ENCODE measurements at places on chromosomes 11 and 22. TPM values are rescaled to one million over a fixed set of nuclear protein-coding genes. Genes with fewer than 3 reads are reported as not detected.

DNA sequence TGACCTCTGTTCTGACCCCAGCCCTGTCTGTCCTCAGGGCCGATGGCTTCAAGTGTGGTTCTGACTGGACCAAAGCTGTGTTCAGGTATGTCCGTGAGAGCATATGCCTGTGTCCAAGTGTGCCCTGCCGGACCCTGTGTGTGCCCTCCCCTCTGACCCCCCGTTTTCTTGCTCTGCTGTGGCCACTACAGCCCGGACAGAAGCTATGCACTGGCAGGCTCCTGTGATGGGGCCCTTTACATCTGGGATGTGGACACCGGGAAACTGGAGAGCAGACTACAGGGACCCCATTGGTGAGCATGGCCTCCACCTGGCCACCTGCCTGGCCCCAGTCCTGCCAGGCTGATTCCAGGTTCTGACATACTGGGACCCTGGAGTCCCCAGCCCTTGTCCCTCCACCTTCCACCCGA lies 14.5 kb downstream of the ATG16L2 start:
- H3K4me3 ChIP-seq = no peak overlapping the region
- no peaks in the 10 kb centered on the region for H3K27me3 ChIP-seq
- peaks cover 33% of the 10 kb centered on the region for H3K4me1 ChIP-seq
- peaks cover 20% of the 10 kb centered on the region for H3K36me3 ChIP-seq

DNA sequence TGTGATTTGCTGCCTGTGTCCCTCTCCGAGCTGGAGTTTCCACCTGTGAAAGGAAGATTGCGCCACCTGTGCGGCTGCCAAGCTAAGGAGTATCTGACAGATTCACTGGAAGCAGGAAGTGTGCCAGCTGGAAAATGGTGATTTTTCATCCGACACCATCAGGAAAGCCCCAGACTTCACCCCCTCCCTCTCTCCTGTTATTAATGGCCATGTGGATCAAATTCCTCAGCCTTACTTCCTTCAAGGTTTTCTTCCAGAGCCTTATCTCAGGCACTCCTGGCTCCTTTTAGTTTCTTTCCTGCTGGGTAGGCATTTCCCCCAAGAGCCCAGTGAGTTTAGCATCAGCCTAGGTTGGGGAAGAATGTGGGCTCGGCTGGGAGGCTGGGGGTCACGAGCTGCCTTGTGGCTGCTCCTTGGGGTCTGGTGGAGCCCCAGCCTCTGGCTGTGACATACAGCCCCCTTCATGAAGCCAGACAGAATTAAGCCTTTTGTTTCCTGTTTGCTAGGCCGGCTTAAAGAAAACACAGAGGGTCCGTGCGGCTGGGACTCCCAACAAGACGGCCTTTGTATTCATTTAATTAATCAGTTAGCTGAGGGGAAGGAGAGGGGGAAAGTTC lies 37.1 kb downstream of the PKNOX2 start:
- H3K36me3 ChIP-seq = no peaks in the 10 kb centered on the region
- DNase-seq = no peak
- H3K27ac ChIP-seq = no peak overlapping the region
- H3K4me3 ChIP-seq = no peak overlapping the region

- H3K4me3 ChIP-seq = no peak overlapping the region
- no peaks in the 10 kb centered on the region for H3K36me3 ChIP-seq
- no peak overlapping the region for H3K27ac ChIP-seq
- H3K4me1 ChIP-seq = no peaks in the 10 kb centered on the region
- DNase-seq = no peak
These were observed 3.4 kb downstream of the SCGB1D4 start for GRCh38 chr11:62295504-62295903.

DNA sequence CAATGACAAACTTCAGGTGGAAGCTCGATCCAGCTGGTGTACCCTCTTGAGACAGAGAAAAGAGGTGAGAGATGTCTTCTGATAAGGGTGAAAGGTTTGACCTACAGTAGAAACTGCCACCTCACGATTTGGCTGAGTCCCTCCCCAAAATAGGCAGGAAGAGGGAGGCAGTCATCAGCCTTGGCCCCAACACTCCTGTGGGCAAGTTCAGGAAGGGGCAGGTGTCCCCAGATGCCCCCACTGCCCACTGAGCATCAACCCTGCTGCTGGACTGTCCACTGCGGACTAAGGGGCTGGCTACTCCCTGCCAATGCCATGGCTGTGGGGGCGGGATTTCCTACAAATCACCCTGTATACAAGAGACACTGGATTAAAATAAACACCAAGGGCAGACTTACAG lies 441.4 kb downstream of the BUD13 start:
- no peaks in the 10 kb centered on the region for H3K27me3 ChIP-seq
- no peak overlapping the region for H3K27ac ChIP-seq
- DNase-seq = peak; percentile 47
- H3K4me3 ChIP-seq = no peak overlapping the region
- no peaks in the 10 kb centered on the region for H3K4me1 ChIP-seq

DNA sequence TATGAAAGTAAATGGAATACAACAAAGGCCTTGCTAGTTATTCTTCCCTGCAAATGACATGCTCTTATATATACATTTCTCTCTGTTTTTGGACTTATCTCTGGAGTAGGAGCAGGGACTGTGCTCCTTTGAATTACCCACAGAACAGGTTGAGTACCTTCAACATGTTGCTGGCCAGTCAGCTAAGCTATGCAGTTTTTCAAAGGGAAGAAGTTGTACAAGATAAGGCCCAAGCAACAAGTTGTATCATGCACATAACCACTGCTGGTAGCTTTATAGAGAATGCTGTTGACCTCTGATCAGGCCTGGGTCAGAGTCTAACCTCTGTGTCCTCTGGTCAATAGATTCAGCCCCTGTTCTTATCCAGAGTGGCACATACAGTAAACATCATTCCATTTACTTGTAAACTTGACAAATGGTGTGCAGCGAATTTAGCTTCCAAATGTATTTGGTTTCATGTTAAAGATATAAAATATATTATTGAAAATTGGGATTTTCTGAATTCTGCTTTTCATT lies 99.6 kb downstream of the C11orf87 start:
- no peak for DNase-seq
- no peak overlapping the region for H3K27ac ChIP-seq
- H3K36me3 ChIP-seq = no peaks in the 10 kb centered on the region

DNA sequence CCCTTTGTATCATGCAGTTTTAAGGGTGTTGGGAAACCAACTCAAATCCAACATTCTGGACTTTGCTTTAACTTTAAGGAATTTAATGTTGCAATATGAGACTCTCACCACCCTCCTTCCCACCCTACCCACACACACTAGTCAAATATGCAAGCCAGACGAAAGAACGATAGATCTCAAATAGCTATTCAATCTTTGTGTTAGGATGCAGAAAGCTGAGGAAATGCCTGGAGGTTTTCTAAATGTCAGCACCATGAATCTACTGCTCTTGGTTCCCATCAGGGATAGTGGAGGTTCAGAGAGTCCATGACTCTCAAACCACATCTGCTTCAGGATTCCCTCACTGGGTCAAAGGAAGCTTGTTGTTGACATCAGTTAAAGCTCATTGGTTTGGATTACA lies 33.7 kb downstream of the EXPH5 start:
- no peaks in the 10 kb centered on the region for H3K27me3 ChIP-seq
- H3K4me1 ChIP-seq = no peaks in the 10 kb centered on the region
- no peak overlapping the region for H3K27ac ChIP-seq
- DNase-seq = no peak
- H3K4me3 ChIP-seq = no peak overlapping the region
- no peaks in the 10 kb centered on the region for H3K36me3 ChIP-seq

- H3K4me1 ChIP-seq = peaks cover 32% of the 10 kb centered on the region
- no peak for DNase-seq
- H3K4me3 ChIP-seq = no peak overlapping the region
These were observed 27.0 kb downstream of the PLEKHA7 start for GRCh38 chr11:16987205-16987568.

DNA sequence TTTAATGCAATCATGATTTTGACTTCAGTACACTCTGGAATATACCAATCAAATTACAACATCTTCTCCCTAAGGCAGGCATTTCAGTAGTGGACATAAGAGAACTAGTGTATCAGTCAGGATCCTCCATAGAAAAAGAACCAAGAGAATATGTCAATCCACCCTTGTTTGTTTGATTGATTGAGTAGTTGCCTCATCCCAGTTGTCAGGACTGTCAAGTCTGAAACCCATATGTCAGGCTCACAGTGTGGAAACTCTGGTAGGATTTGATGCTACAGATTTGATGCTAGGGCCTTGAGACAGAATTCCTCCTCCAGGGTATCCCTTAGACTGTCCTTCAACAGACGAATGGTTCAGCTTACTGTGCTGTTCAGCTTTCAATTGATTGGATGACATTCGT lies 375.0 kb downstream of the ETS1 start:
- DNase-seq = no peak
- no peaks in the 10 kb centered on the region for H3K36me3 ChIP-seq
- no peaks in the 10 kb centered on the region for H3K27me3 ChIP-seq
- no peak overlapping the region for H3K4me3 ChIP-seq
- H3K4me1 ChIP-seq = peaks cover 42% of the 10 kb centered on the region

DNA sequence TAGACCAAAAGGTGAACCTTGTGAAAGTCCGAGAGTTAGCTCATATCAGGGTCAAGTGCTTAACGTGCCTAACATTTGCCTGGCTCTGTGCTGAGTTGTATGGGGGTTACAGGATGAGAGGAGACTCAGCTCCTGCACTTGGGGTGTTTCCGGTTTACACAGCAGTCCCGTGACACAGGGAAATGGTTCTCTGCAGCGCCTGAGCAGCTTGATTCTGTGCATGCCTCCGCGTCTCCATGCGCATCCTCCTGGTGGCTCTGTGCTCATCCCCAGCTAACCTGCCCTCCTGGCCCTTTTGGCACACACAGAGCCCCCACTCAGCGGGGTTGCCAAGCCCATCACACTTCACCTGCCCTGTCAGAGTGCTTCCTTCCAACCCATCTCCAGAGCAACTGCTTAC lies 238.3 kb upstream of the TBCEL start:
- no peak overlapping the region for H3K4me3 ChIP-seq
- H3K4me1 ChIP-seq = no peaks in the 10 kb centered on the region
- H3K36me3 ChIP-seq = no peaks in the 10 kb centered on the region
- H3K27ac ChIP-seq = no peak overlapping the region
- H3K27me3 ChIP-seq = peaks cover 35% of the 10 kb centered on the region

DNA sequence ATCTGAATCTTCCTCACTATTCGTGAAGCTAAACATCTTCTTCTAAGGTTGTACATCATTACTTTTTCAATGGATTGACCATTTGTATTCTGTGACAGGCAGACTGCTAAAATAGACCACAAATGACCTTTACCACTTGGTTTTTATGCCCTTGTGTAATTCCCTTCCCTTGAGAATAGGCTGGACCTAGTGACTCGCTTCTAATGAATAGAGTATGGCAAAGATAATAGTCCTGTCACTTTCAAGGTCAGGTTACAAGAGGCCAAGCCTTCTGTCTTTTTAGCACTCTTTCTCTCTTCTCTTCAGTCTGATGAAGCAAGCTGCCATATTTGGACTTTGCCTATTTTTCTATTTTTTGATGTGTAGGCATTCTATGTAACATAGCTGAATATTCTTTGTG lies 492.9 kb downstream of the SOX6 start:
- H3K27ac ChIP-seq = no peak overlapping the region
- no peaks in the 10 kb centered on the region for H3K4me1 ChIP-seq
- DNase-seq = no peak
- no peaks in the 10 kb centered on the region for H3K27me3 ChIP-seq
- no peak overlapping the region for H3K4me3 ChIP-seq

DNA sequence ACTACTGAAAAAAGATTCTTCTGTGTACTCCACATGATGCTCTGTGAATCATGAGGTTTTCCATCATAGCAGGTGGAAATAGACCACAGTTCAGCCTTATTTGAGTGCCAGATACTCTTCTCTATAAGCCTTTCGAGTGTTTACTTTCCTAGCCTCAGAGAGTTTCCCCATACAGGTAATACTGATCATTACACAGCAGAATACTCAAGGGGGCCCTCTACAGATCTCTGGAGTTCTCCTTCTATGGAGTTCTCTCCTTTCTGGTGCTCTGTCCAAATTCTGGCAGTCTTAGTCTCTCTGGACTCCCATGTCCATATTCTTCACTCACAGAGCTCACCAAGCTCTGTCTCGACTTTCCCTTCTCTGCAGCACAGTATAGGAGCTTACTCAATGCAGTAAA lies 175.7 kb upstream of the CARD18 start:
- H3K4me1 ChIP-seq = no peaks in the 10 kb centered on the region
- no peak overlapping the region for H3K27ac ChIP-seq
- H3K4me3 ChIP-seq = no peak overlapping the region
- no peak for DNase-seq

- DNase-seq = no peak
- H3K27ac ChIP-seq = peak overlapping the region; percentile 92
- H3K36me3 ChIP-seq = no peaks in the 10 kb centered on the region
- peak overlapping the region; percentile 70 for H3K4me3 ChIP-seq
- H3K4me1 ChIP-seq = peaks cover 80% of the 10 kb centered on the region
- H3K27me3 ChIP-seq = no peaks in the 10 kb centered on the region
These were observed 101.0 kb upstream of the AKIP1 start for GRCh38 chr11:8809939-8810539.

ASRGL1 gene
- 2.1 TPM for total RNA-seq

VSIG10L2 gene
- total RNA-seq = not detected

SPON1 gene
- 12.5 TPM for total RNA-seq

ENTHD1 gene
- total RNA-seq = not detected

MAPK11 gene
- total RNA-seq = 12.5 TPM

ANKK1 gene
- 0.17 TPM for total RNA-seq

PEX16 gene
- 21.2 TPM for total RNA-seq

RASD2 gene
- total RNA-seq = 18.4 TPM

OR56A1 gene
- total RNA-seq = not detected

SCN2B gene
- 0.42 TPM for total RNA-seq

ARSA gene
- 26.0 TPM for total RNA-seq

Measured in esophagus muscularis mucosa (tissue), 4 donors.